Brain (organoid and tissue), 16 donors: ENCODE measurements at places on chromosomes 3 and 15.
A peak's percentile ranks its signal among the peaks of the same experiment; 100 is the strongest.

DNA sequence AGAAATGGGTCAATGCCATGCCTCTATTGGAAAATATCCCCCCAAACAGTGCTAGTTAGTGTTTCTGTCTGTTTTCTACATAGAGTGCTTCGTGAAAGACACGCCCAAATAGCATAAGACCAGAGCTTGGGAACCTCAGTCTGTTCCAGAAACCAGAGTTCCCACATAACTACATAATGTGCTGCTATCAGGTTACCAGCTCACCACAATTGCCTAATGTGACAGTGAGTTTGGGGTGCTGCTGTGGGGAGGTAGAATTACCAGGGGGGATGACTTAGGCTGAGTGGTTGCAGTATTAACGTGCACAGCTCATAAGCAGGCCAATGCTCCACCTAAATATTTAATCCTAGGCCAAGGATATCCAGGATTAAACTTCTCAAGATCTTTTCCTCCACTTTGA, 39.2 kb downstream of the DUT start:
- no peak for DNase-seq

GRCh38 chr3:33612607-33613006, 105.4 kb downstream of the CLASP2 start:
- DNase-seq, result no peak

DNA sequence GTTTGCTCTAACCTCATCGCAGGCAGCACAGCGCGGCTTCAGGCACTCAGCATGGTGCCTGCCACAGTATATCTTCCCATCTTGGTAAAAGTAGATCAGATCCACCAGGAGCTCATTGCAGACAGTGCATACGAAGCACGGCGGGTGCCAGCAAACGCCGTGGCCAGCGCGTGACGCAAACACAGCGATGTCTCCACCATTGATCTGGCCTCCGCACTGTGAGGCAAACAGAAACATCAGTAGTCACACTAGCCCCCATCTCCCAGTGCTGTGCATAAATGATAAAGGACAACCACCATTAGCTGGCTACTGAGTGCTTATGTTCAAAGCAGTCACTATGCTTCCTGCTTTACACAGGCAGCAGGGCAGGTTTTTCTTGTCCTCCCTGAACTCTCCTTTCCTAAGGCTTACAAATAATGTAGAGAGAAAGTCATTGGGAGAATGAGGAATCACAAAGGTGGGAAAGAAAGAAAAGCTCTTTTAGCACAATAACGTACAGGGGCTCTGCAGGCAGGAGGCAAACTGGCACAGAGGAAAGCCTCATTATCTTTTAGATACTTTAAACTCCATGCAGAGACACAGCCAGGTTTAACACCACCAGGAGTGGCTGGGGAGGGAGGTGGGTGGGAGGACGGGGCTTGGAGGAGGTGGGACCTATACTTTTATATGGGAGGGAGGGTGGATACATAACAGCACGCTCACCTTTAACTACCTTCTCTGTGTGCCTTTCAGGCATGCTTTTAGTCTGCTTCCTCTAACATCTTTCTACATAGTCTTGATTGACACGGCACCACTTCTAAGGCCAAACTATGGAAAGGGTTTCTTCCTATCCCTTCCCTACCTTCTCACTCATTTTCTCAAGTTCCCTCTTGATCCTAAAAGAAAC, 67.9 kb downstream of the PRICKLE2 start:
- DNase-seq, result no peak

DNA sequence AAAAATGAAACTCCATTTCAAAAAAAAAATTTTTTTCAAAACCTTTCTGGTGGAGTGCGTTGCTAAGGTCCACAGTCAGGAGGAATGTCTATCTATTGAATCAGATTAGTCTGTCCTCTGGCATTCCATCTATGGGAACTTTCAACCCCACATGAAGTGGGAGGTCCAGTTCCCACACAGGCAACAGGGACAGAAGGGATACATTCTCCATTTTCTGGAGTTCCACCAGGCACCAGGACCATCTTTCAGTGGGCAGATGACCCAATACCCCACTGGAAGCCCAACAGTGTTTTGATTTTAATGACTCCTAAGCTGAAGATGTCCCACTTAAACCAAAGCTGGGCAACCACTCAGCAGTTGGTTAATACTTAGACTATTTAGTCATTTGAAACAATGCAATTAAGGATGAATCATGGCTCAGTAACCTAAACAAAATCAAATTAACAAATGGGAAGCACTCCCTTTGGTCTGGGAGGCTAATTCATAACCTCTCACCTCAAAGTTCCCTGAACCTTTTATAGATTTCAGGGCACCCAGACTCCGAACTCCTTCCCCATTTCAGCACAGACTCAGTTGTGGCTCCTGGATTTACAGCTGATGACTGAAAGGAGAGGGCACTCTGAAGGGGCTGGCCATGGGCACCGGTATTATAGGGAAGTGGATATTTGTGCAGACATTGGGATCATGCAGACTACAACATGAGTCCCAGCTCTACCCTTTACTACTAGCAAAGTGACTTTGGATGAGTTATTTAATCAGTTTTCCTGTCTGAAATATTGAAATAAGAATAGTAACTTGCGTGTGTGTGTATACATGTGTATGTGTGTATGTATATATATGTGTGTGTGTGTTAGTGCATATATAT, 264.3 kb upstream of the LRTM1 start:
- DNase-seq, result no peak

GRCh38 chr3:197490098-197491058, 65.4 kb downstream of the BDH1 start:
- no peak for DNase-seq

DNA sequence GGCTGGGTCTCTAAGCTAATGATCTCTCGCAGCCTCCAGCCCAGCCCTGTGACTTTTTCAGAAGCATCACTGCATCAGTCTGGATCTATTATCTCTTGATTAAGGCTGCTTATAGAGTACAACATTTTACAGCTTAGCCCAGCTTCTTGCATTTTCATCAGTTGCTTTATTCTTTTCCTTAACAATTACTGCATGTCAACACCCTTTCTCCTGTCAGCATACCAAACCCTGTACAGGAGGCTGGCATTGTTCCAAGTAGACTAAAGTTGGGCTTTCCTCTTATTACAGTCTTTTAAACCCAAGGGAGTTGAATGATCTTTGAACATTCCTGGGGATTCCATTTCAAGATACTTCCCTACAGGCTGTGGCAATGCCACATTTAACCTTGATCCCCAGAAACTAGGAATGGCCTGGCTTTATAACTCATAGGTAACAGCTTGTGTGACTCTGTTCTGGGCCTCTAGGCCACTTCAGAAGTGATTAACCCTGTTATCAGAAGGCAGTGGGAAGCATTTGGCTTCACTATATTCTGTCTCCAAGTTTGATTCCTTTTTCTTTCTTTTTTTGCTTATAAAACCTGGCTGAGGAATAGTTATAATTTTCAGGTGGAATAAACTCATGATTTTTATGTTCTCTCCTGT, 182.9 kb downstream of the KCNMB2 start:
- DNase-seq, result peak; percentile 45

DNA sequence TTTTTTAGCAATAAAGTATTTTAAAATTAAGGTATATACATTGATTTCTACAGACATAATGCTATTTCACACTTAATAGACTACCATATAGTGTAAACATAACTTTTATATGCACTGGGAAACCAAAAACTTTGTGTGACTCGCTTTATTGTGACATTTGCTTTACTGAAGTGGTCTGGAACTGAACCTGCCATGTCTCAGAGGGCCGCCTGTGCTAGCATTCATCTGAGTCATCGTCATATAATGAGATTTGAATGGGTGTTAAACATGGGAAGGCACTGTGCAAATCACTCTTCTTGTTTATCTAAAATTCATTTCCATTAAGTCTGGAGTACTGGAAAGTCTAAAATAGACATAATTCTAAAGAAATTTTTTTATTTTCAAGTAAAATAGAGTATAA, 12.9 kb downstream of the EIF2AK4 start:
- no peak for DNase-seq

DNA sequence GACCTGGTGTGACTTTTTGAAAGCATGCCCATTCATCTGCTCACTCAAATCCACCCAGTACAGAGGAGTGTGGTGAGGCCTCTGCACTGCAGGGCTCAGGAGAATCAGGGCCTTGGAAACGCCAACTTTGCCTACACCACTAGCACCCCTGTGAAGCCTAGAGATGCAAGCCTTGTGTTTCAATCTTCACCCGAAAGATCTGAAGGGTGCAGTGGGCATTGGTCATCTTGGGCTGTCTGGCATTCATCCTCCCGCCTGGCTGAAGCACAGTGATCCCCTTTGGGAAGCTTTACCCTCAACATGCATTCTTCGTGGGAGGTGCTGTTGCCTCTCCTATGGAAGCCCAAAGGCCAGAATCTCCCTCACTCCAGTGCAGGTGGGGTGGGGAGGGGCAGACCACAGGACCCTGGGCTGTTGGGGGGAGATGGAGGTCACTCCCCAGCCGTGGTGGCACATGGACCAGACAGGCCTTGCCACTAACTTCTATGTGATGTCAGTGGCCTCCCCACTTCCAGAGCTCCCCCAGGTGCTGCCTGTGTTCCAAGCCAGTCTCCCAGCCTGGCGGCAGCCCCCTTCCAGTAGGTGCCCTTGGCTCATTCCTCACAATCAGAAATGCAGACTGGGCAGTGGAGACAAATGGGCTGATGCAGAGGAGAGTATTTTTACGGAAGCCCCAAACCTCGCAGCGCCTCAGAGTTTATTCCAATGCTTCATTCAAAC, 92.5 kb downstream of the ADAMTS17 start:
- no peak for DNase-seq

DNA sequence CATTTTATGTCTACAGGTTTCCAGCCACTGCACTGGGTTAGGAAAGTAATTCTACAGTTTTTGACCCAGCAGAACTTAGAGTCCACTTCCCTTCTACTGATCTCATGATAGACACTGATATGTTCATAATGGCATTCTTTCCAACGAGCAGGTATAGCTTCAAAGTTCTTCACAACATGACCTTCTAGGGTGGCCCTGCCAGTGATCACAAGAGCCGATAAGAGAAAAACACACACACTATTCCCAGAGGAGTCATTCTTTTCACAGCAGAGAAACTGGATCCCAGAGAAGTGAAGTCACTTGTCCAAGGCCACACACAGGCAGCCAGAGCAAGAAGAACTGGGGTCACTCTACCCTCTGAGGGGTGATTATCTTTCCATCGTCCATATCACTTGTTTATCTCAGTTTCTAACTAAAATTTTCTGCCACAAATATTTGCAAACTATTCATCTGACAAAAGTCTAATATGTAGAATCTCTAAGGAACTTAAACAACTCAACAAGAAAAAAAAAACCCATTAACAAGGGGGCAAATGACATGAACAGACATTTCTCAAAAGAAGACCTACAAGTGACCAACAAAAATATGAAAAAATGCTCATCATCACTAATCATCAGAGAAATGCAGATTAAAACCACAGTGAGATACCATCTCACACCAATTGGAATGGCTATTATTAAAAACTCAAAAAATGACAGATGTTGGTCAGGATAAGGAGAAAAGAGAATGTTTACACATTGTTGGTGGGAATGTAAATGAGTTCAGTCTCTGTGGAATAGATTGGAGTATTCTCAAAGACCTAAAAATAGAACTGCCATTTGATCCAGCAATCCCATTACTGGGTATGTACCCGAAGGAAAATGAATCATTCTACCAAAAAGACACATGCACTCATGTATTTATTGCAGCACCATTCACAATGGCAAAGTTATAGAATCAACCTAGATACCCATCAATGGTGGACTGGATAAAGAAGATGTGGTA, 31.5 kb downstream of the SPTSSB start:
- no peak for DNase-seq

- no peak for DNase-seq
Observed at GRCh38 chr3:184648636-184649035, 63.2 kb downstream of the MAGEF1 start.

GRCh38 chr15:75350601-75351361, 3.9 kb downstream of the NEIL1 start:
- DNase-seq, result no peak

- DNase-seq, result no peak
Observed at GRCh38 chr3:157523814-157524213, 20.6 kb upstream of the VEPH1 start.

GRCh38 chr15:58396181-58396580, 35.6 kb upstream of the LIPC start:
- DNase-seq, result no peak

GRCh38 chr15:50256188-50257041, 9.1 kb downstream of the HDC start:
- no peak for DNase-seq

- no peak for DNase-seq
Observed at GRCh38 chr3:147008886-147009285, 397.5 kb downstream of the ZIC4 start.

- DNase-seq, result peak; percentile 47
Observed at GRCh38 chr3:58025837-58026569, 17.8 kb downstream of the FLNB start.

- DNase-seq, result no peak
Observed at GRCh38 chr15:71551566-71551965, 258.8 kb upstream of the NR2E3 start.

DNA sequence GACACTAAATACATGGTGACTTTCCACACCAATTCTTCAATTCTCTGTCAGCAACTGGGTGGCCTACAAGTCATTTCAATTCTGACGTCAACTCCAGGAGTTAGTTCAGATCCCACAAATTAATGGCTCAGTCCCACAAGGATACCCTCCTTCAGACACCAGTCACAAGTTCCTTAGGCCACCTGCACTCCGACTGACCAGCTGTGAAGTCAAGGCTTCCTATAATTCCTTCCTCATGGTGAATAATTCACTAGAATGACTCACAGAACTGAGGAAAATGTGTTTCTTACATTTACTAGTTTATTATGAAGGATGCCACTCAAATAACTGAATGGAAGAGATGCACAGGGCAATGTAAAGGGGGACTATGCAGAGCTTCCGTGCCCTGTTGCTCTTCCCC, 6.3 kb upstream of the PIAS1 start:
- DNase-seq, result no peak

DNA sequence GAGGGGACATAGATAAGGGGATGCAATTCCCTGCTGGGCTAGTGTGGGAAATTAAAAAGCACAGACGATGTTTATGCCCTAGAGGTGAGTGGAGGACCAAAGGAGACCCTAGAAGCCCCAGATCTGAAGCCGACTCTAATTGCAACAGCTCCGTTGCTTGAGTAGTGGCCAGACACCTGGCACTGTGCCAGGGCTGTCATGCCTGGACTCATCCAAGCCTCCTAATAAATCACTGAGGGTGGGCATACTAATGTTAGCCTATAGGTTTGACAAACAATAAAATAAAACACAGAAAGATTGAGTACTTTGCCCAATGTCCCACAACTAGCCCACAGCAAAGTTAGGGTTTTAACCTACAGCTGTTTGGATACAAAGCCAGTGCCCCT, 25.4 kb upstream of the MRPS22 start:
- peak; percentile 33 for DNase-seq

DNA sequence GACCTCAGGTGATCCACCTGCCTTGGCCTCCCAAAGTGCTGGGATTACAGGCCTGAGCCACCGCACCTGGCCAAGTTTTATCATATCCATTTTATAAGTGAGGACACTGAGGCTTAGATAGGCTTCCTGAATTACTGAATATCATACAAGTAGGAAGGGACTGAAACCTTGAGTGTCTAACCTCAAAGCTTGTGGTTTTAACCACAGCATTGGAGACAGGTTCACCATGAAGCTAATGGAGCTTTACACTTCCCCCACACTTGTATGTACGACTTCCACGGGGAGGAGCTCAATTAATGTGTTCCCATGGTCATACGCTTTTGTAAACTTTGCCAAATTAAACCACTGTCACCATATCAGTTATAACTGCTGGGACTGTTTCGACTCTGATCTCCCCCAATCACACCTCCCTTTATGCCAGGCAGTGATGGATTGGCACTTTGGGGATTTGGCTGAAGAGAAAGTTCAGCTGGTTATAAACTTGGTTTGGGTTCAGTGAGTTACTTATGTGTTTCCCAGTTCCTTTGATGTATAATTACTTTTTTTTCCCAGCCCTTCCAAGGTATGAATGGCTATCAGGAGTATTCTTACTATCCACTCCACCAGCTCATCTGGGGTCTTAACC, 38.4 kb upstream of the MEIS2 start:
- no peak for DNase-seq
